ENCODE measurements at places on chromosomes 7 and 10.

- H3K27ac ChIP-seq = no peak overlapping the region
- H3K27me3 ChIP-seq = no peaks in the 10 kb centered on the region
- peak; percentile 64 for DNase-seq
- peaks cover 33% of the 10 kb centered on the region for H3K4me1 ChIP-seq
- no peak overlapping the region for H3K4me3 ChIP-seq
- H3K36me3 ChIP-seq = no peaks in the 10 kb centered on the region
Measured at GRCh38 chr7:36784991-36785940, 61.0 kb upstream of the AOAH start.

DNA sequence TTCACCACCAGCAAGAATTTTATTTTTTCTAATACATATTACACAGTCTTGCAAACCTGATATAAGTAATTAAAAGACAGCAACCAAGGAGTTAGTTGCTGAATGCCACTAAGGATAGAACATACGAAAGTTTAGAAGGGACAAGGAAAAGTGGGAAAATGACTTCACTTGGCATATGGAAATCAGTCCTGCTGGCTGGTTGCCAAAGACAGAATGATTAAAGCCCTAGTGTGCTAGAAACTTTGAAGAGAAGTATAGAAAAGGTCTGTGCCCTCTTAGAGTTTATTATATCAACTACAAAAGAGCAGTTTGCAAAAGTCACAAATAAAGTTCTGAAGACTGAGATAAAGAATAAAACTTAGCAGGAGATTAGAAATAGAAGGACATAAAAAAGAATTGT lies 5.8 kb upstream of the YAE1 start:
- no peaks in the 10 kb centered on the region for H3K36me3 ChIP-seq
- no peaks in the 10 kb centered on the region for H3K4me1 ChIP-seq
- H3K27ac ChIP-seq = no peak overlapping the region
- no peaks in the 10 kb centered on the region for H3K27me3 ChIP-seq

- H3K36me3 ChIP-seq = no peaks in the 10 kb centered on the region
- peaks cover 55% of the 10 kb centered on the region for H3K27me3 ChIP-seq
- no peak overlapping the region for H3K4me3 ChIP-seq
- H3K27ac ChIP-seq = no peak overlapping the region
- H3K4me1 ChIP-seq = peaks cover 22% of the 10 kb centered on the region
- no peak for DNase-seq
Measured at GRCh38 chr10:101773923-101774588, 1.9 kb downstream of the FGF8 start.

DNA sequence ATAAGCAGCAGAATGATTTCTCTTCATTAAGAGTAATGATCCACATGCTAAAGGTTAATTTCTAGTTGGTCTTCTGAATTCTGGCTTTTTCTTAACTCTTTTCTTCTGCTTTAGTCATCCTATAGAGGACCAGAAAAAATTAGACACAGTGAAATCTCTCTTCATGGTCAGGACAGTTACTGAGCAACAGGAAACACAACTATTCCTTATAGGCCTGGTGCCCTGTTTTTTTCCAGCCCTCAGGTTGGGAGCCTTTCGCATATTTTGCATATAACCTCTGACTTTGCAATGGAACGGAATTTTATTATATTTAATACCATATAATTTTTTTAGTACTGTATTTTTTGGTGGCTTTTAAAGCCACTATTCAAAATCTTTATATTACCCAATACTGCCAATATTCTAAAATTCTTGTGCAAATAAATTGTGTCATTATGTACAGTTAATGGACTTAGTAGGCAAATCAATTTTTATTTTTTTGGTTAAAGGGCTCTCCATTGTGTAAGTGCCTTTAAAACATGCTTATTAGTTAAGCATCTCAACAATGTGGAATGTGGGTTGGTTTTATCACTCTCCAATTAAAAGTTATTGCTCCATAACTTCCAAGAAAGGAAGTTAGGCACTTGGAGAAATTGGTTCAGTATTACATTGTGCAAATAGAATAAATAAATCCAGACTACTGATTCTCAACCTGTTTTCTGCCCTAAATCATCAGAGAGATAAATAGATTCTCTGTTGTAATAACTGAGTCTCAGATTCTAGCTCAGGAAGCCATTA lies 22.5 kb downstream of the ARL4A start:
- no peaks in the 10 kb centered on the region for H3K27me3 ChIP-seq
- H3K4me3 ChIP-seq = no peak overlapping the region
- no peaks in the 10 kb centered on the region for H3K36me3 ChIP-seq
- H3K27ac ChIP-seq = no peak overlapping the region
- DNase-seq = no peak
- H3K4me1 ChIP-seq = no peaks in the 10 kb centered on the region

- no peaks in the 10 kb centered on the region for H3K27me3 ChIP-seq
- DNase-seq = no peak
- H3K4me3 ChIP-seq = no peak overlapping the region
- no peak overlapping the region for H3K27ac ChIP-seq
- H3K36me3 ChIP-seq = no peaks in the 10 kb centered on the region
- H3K4me1 ChIP-seq = no peaks in the 10 kb centered on the region
Measured at GRCh38 chr10:3527869-3528268, 257.1 kb downstream of the KLF6 start.

DNA sequence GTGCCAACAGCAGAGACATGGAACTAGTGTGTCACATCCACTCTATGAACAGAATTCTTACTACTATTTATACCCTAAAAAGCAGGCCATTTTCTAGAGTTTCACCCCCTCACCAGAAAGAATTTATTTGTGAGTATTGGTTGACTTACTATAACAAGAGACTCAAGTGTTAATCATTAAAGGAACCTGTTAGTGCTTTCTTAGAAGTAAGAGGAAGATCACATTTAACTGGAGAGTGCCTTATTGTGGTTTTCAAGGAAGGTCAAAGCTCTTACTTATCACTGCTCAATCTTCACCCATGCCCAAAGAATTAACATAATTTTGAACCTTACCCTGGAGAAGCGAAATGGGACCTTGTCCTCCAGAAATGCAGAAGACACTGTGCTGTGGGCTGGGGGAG lies 169.3 kb upstream of the PRSS1 start:
- no peaks in the 10 kb centered on the region for H3K36me3 ChIP-seq
- no peaks in the 10 kb centered on the region for H3K27me3 ChIP-seq
- peaks cover 12% of the 10 kb centered on the region for H3K4me1 ChIP-seq
- no peak overlapping the region for H3K4me3 ChIP-seq

DNA sequence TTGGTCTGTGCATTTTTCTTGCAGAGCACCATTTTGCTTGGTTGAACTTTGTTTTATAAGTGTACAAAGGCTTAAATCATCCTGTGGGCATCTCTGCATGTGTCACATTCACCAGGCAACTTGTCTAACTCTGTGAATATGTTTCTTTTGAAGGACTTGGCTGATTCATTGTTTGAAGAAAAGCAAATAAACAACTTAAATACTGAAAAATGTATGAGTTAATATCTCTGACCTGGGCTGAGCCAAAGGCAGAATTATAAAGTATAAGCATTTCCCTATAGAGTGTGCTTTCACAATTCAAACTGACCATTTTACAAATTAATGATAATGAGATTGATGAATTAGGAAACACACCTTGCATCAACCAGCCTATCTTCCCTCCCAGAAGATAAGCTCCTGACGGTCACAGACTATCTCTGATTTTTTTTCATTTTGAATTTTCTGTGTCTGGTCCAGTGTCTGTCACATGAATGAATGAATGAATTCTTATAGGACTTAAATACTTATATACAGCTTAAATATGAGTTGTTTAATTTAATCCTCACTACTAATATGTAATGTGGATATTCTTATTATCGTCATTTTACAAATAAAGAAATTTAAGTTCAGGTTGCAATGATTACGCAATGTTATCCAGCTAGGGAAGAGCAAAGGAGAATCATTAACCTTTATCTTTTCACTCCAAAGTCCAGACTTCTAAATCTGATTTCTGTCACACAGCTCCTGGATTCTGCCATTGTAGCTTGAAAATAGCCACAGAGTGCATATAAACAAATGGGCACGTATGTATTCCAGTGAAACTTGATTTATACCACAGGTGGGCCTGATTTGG lies 182.0 kb upstream of the PHYHIPL start:
- no peaks in the 10 kb centered on the region for H3K36me3 ChIP-seq
- H3K27ac ChIP-seq = no peak overlapping the region
- no peaks in the 10 kb centered on the region for H3K27me3 ChIP-seq
- no peak for DNase-seq

GRCh38 chr7:35446091-35446490 lies 192.2 kb upstream of the TBX20 start:
- H3K4me3 ChIP-seq = no peak overlapping the region
- no peak for DNase-seq
- no peak overlapping the region for H3K27ac ChIP-seq
- H3K27me3 ChIP-seq = no peaks in the 10 kb centered on the region

DNA sequence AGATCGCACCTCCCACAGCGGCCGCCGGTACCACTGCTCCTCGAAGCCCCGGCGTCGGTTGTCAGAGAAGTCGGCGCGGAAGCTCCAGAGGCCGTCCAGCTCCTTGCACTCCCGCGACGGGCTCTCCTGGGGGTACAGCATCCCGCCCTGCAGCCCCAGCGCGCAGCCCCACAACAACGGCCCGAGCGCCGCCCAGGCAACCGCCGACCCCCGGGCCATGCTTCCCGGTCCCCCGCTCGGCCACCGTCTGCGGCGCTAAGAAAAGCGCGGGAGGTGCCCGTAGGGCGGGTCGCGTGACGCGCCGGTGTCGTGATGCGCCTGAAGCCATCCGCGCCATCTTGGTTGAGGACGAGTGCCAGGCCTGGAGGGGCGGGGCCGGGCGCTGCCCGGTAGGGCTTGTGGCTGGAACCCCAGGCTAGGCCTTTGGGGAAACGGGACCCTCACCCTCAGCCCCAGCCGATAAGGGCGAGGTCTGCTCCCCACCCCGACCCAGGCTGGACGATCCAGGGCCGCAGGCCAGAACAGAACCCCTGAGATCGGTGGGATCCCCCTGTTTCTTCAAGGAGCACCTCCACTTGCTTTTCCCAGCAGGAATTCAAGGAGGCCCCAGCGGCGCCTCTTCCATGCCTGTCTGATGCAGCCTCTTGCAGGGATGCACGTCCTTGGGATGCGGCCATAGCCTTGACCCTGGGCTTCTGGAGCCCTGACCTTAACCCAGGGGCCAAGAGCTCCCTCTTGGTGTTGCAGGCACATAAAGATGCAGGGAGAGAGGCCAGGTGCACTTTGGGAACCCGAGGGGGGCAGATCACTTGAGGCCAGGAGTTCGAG lies at the start of gene GUSB:
GUSB (minus strand) TSS at position 249 of the 828 bp plus-strand sequence; CDS start at position 219, 30 bp downstream.
- H3K4me1 ChIP-seq = peaks cover 20% of the 10 kb centered on the region
- H3K27ac ChIP-seq = peak within 1 kb of the TSS; percentile 67
- peak; percentile 81 for DNase-seq
- peaks cover 11% of the 10 kb centered on the region for H3K36me3 ChIP-seq

- DNase-seq = peak; percentile 92
- peak overlapping the region; percentile 45 for H3K4me3 ChIP-seq
- H3K36me3 ChIP-seq = no peaks in the 10 kb centered on the region
Measured at GRCh38 chr10:72297281-72297804, 23.6 kb downstream of the DDIT4 start.

DNA sequence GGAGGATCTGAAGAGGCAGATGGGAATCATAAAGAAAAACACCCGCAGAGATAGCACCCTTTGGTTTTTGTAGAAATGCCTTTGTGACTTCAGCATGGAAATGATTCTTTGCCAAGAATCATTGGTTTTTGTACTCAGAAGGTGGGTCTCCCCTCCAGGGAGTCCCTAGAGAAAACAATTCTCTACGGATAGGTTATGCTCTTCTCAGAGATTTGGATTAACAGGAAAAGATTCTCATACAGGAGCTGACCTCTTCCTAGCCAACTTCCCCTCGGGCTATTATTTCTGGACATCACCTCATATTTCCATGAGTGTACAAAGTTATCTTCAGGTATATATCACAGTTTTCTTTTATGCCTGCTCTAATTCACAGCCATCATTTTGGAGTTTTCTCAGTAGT lies 274.2 kb upstream of the HABP2 start:
- no peaks in the 10 kb centered on the region for H3K27me3 ChIP-seq
- no peak overlapping the region for H3K27ac ChIP-seq
- H3K4me1 ChIP-seq = no peaks in the 10 kb centered on the region

GRCh38 chr7:28958235-28958979 lies at the start of gene TRIL:
Gene TRIL (minus strand): TSS chr7:28958330. CDS start chr7:28958046, 284 bp downstream.
- peaks cover 12% of the 10 kb centered on the region for H3K4me1 ChIP-seq
- H3K27ac ChIP-seq = no peak within 1 kb of the TSS
- H3K27me3 ChIP-seq = peaks cover 14% of the 10 kb centered on the region

- no peak overlapping the region for H3K4me3 ChIP-seq
- H3K36me3 ChIP-seq = no peaks in the 10 kb centered on the region
- no peaks in the 10 kb centered on the region for H3K4me1 ChIP-seq
- no peak for DNase-seq
Measured at GRCh38 chr7:12291870-12292269, 80.8 kb downstream of the TMEM106B start.

- no peak overlapping the region for H3K4me3 ChIP-seq
- no peaks in the 10 kb centered on the region for H3K4me1 ChIP-seq
- no peaks in the 10 kb centered on the region for H3K27me3 ChIP-seq
- no peak for DNase-seq
Measured at GRCh38 chr7:73366990-73367389, 39.0 kb downstream of the FKBP6 start.

DNA sequence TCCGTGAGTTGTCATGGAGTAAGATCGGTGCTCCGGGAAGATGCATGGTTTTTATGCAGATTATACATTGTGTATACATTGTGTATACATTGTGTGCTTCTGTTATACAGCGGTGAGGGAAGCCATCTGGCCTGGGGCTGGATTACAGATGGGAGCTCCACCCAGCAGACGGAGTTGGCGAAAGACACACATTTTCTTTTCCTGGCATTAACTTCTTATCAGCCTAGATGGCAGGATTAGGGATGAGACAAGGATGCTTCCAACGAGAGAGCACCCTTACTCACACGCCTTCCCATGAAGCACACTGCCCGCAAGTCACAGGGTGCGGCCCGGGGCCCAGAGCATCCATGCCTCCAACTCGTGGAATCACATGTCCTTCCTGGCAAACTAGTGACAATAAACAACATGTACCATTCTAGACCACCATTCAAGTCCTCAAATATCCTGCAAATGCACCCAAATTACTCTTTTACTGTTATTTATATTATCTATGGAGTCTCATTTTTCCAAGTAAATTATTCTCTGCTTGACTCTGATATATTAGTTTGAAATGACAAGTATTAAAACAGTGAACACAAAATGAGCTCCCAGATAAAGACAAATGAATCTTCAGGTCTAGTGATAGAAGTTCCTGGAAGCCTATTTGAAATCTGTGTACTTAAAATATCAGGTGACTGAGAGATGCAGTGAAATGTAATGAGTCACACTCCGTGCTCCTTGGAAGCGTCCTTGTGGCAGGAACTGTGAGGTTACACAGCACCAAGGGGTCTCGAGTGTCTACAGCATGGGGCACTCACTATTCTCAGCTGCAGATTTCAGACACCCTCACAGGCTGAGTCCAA lies 29.8 kb upstream of the PPP2R2D start:
- no peak overlapping the region for H3K27ac ChIP-seq
- H3K4me1 ChIP-seq = peaks cover 4% of the 10 kb centered on the region
- no peaks in the 10 kb centered on the region for H3K36me3 ChIP-seq
- no peak for DNase-seq
- no peak overlapping the region for H3K4me3 ChIP-seq
- H3K27me3 ChIP-seq = peaks cover 7% of the 10 kb centered on the region

- H3K4me1 ChIP-seq = peaks cover 24% of the 10 kb centered on the region
- no peak for DNase-seq
- H3K36me3 ChIP-seq = no peaks in the 10 kb centered on the region
- peaks cover 87% of the 10 kb centered on the region for H3K27me3 ChIP-seq
- H3K27ac ChIP-seq = no peak overlapping the region
Measured at GRCh38 chr7:25859412-25860274, 292.4 kb upstream of the NFE2L3 start.

GRCh38 chr10:13491747-13492360 lies 37.0 kb downstream of the BEND7 start:
- no peaks in the 10 kb centered on the region for H3K36me3 ChIP-seq
- no peaks in the 10 kb centered on the region for H3K27me3 ChIP-seq
- no peak for DNase-seq
- no peaks in the 10 kb centered on the region for H3K4me1 ChIP-seq
- no peak overlapping the region for H3K27ac ChIP-seq
- no peak overlapping the region for H3K4me3 ChIP-seq

Data from effector memory CD4-positive, alpha-beta T cell (primary cell).